ENCODE measurements at places on chromosomes 1 and 21.

DNA sequence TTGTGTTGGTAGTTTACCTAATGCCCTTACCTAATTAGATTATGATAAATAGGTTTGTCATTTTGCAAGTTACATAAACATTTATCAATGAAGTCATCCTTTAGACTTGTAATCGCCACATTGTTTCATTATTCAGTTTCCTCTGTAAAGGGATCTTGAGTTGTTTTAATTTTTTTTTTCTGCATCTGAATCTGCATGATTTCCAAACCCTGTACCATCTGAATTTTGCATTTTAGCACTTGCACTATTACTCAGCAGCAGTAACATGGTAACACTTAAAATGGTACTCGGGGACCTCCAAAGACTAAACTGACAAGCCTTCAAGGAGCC is 12.4 kb downstream of the TARDBP start:
- no peak for DNase-seq

GRCh38 chr1:56376188-56376984 is 203.0 kb downstream of the PLPP3 start:
- DNase-seq = no peak

DNA sequence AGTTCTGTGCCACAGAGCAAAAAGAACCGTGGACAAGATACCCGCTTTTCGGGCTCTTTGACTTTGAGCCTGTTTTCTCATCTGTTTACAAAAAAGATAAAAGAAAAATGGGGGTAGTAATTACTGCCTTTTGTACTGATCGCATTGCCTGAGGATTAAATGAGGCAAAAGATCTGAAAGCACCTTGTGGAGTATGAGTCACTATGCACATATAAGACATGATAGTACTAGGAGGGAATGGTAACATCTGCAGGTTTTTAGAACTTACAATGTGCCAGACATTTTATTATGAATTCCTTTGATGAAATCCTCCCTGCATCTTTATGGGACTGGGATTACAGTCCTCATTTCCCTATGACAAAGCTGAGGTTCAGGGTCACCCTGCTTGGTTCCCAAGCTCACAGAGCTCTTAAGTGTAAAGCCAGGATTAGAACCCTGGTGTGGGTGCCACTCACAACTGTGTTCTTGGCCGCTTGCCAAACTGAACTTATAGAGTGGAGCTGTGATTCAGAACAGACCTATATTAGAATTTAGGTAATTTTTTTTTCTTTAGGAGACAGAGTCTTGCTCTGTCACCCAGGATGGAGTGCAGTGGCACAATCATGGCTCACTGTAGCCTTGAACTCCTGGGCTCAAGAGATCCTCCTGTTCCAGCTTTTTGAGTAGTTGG is 1.8 kb downstream of the DISC1 start:
- DNase-seq = peak; percentile 40

- peak; percentile 65 for DNase-seq
These were observed 37.3 kb downstream of the VANGL2 start for GRCh38 chr1:160437432-160438316.

- DNase-seq = no peak
These were observed 4.5 kb downstream of the LAPTM5 start for GRCh38 chr1:30753118-30753517.

DNA sequence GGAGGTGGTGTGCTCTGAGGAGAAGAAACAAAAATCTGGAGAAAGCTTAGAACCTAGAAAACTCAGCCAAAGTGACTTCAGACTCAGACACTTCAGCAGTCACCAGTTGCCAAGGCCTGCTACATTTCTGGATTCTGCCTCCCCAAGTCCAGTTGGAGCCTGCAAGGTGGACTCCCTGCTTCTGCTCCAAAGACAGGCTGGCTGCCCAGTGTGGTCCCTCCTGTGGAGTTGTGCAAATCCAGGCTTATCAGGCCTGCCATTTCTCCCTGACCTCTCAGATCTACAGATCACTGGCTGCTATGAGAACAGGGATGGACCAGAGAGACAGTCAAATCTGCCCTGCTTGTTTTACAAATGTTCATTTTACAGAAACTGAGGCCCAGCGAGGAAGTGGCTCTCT is 9.9 kb downstream of the CACHD1 start:
- DNase-seq = no peak

DNA sequence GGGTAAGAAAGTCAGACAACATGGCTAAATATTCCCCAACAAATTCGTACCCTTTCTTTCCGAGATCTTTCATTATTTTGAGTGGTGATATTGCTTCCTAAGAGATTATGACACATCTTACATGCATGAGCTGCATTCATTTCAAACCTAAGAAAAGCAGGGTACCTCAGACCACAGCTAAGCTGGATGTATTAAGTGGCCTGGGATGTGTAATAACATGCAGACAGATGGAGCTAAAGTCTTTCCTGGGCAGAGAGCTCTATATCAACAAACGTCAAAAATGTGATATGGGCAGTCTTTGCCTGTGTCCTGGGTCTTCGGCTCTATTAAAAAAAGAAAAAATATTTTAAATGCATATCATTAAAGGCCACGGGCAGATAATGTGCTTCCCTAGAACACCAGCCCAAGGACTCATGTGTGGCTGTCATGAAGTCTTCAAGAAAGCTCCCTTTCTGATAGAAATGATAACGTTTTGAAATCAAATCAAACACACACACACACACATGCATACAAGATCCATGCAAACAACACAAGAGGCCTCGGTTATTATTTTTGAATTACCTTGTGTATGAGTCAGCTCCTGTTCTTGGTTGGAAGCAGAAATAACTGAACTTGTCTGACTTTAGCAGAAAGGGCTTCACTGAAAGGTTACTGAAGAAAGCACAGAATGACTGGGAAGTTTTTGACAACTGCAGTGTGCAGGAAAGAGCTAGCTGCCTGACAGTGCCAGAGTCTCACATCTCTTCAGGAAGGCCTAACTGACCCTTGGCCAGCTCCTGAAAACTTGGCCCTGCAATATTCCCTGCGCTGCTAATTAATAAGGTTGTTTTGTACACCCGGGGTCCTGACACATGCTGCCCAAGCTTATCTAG is 231.2 kb downstream of the DSCAM start:
- DNase-seq = no peak

All from CD4-positive, alpha-beta T cell treated with Interleukin-12 subunit alpha and Interleukin-12 subunit beta, for 1 hour (primary cell).